ENCODE measurements at places on chromosomes 13 and 19.

- DNase-seq: no peak
Measured at GRCh38 chr19:35169221-35169995, 14.9 kb downstream of the FXYD5 start.

DNA sequence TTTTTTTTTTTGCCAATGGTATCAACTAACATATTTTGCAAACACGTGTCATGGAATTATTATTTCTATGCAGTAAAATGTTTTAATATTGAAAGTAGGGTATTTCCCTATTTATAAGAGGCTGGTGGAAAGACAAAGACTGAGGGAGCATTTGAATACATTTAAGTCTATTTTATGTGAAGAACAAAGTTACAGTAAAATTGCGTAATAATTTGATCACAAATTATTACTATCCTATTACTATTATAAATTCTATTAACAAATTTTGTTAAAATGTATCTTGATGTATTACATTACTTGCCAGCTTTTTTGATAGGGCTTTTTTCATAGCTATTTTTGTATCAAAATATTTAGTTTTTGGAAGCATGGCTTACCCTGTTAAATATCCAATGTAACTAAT is 58.4 kb downstream of the GPC5 start:
- no peak for DNase-seq

DNA sequence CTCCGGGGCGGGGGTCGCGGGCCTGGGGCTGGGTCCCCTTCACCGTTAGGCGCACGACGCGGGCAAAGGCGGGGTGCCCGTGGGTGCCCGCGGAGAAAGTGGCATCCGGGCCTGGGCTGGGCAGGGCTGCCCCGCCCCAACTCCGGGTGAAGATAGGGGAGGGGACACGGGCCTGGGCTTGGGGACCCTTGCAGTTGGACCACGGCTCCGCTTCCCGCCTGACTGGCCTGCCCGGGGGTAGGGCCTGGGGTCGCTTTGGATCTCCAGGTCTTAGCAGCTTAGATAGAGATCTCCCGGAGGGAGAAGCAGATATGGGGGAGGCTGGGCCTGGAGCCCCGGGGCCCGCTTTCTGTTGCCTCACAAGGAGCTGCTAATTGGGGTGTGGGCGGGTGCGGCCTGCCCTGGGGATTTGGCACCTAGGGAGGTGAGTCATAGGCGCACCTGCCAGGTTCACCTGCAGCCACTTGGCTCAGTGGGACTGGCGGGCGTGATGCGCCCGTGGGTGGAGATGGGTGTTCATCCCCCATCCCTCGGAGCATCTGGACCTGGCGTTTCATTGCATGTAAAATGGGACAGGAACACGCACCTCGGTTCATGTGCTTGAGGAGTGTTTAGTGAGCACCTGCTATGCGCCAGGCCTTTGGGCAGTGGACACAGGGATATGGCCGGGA is 585 bp downstream of the MAP1S start:
- DNase-seq: no peak

- peak; percentile 27 for DNase-seq
Measured at GRCh38 chr19:4582980-4583842, 23.7 kb upstream of the SEMA6B start.

- no peak for DNase-seq
Measured at GRCh38 chr19:35206855-35207254, 21.7 kb downstream of the FAM187B start.

DNA sequence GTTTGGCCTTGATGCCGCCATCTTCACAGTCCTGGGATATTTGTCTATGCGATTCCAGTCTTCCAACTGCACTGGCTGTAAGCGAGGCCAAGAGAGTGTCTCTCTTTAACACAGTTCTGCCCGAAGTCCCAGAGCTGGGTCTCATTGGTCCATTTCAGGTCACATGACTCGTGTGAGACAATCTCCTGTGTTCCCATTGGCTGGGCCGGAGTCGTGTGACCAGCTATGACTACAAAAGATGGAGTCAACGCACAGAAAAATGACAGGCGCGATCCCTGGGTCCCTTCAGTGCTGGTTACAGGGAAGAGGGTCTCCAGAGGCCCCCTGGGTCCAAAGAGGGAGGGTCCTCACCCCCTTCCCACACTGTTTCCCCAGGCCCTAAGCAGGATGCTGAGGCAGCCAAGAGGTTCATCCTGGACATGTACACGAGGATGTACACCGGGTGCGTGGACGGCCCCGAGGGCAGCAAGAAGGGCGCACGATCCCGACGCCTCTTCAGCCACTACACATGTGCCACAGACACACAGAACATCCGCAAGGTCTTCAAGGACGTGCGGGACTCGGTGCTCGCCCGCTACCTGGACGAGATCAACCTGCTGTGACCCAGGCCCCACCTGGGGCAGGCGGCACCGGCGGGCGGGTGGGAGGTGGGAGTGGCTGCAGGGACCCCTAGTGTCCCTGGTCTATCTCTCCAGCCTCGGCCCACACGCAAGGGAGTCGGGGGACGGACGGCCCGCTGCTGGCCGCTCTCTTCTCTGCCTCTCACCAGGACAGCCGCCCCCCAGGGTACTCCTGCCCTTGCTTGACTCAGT is 15.9 kb upstream of the S1PR4 start:
- no peak for DNase-seq

DNA sequence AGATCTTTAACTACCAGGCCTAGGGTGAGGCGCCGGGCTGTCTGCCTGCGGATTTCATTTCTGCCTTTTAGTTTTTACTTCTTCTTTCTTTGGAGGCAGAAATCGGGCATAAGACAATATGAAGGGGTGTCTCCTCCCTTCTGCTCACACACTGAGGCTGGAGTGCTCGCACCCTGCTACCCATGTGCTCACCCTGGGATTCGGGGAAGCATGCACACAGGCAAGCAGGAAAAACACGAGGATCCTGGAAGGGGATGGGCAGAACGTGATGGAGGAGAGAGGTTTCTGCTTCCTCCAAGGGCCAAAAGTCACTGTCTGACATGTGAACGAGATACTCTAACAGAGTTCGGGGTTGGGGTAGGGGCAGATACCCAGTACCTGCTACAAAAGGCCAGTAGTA is 28.4 kb downstream of the ZNF823 start:
- no peak for DNase-seq

Data from 8988T (cell line).